Prostate gland (tissue), 2 donors: ENCODE measurements at places on chromosomes 3 and 15.
A peak's percentile ranks its signal among the peaks of the same experiment; 100 is the strongest.

- H3K27me3 ChIP-seq = no peaks in the 10 kb centered on the region
- H3K27ac ChIP-seq = no peak overlapping the region
- H3K4me1 ChIP-seq = no peaks in the 10 kb centered on the region
- DNase-seq = no peak
- no peaks in the 10 kb centered on the region for H3K36me3 ChIP-seq
- no peak overlapping the region for H3K4me3 ChIP-seq
Observed at GRCh38 chr3:124361566-124361965, 368.7 kb upstream of the UMPS start.

DNA sequence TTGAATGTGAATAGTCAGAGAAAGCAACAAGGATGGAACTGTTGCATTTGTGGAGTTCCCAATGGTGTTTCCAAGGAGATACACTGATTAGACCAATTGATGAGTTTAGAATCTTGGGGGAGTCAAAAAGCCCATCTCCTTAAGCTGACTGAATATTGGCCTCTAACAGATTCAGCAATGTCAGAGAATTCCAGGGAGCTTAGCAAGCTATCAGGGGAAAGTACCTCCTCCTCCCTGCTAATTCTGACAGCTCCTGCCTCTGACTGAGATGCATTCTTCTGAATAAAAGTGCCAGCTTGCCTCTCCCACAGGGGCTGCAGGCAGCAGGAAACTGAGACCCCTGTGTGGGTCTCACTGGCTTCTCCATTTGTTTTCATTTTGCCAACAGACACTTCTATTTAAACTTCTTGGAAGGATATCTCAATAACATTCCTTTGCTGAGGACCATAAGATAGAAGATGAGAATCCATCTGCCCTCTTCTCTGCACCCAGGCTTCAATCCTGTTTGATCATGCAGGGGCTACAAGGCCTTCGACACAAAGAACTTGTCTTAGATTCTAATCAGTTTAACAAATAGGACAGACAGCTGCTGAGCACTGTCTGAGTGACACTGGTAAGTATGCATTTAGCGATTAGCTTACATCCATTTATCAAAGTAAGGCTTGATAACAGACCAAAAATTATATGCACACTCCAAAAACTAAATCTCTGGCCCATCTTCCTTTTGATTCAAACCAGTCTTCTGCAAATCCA lies 1080.8 kb downstream of the TUSC7 start:
- no peak overlapping the region for H3K4me3 ChIP-seq
- H3K27ac ChIP-seq = no peak overlapping the region
- H3K36me3 ChIP-seq = no peaks in the 10 kb centered on the region
- DNase-seq = no peak

- H3K36me3 ChIP-seq = no peaks in the 10 kb centered on the region
- no peaks in the 10 kb centered on the region for H3K4me1 ChIP-seq
- DNase-seq = peak; percentile 66
- no peak overlapping the region for H3K27ac ChIP-seq
- H3K4me3 ChIP-seq = no peak overlapping the region
Observed at GRCh38 chr3:129485721-129486663, 42.4 kb upstream of the RHO start.

DNA sequence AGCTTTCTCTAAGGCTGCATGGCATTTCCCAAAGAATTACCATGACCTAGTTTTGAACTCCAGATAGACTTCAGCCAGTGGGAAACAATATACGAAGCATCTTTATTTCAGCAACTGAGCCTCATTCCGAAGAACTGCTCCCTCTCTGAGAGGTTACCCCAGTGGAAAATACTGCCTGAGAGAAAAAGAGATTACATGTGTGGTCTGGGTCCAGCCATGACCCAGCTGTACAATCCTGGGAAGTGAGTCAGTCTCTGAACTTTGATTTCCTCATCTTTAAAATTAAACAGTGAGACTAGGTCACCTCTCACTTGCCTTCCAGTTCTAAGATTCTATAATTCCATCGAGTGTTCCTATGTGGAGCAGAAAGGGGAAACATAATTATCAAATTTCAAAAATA lies 42.4 kb downstream of the TNIK start:
- no peaks in the 10 kb centered on the region for H3K36me3 ChIP-seq
- H3K4me3 ChIP-seq = no peak overlapping the region

- H3K36me3 ChIP-seq = no peaks in the 10 kb centered on the region
- no peak overlapping the region for H3K27ac ChIP-seq
- DNase-seq = no peak
Observed at GRCh38 chr3:123361071-123361470, 87.8 kb downstream of the ADCY5 start.

GRCh38 chr15:79089890-79090486 lies 592 bp downstream of the RASGRF1 start:
- peak overlapping the region; percentile 5 for H3K4me3 ChIP-seq
- peaks cover 11% of the 10 kb centered on the region for H3K4me1 ChIP-seq

- no peak for DNase-seq
- no peaks in the 10 kb centered on the region for H3K4me1 ChIP-seq
- no peak overlapping the region for H3K27ac ChIP-seq
- no peaks in the 10 kb centered on the region for H3K36me3 ChIP-seq
Observed at GRCh38 chr15:32677238-32677750, 35.8 kb downstream of the SCG5 start.

DNA sequence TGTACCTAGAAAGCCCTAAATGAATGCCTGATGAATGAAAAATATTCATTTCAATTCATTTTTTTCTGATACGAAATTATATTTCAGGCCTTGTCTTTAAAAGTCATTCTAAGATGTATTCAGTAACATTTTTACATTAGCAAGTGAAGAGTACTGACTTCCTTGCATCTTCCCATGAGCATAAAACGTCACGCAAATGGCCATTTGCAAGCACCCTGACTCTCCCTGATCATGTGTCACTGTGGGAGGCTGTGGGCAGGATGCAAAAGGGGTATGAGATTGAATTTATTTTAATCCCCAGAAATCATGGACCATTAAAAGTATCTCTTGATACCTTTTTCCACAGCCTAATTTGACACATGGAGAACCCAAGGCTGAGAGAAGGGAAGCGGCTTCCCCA lies 105.0 kb downstream of the BDH1 start:
- H3K4me1 ChIP-seq = no peaks in the 10 kb centered on the region
- H3K27ac ChIP-seq = no peak overlapping the region
- no peak overlapping the region for H3K4me3 ChIP-seq

DNA sequence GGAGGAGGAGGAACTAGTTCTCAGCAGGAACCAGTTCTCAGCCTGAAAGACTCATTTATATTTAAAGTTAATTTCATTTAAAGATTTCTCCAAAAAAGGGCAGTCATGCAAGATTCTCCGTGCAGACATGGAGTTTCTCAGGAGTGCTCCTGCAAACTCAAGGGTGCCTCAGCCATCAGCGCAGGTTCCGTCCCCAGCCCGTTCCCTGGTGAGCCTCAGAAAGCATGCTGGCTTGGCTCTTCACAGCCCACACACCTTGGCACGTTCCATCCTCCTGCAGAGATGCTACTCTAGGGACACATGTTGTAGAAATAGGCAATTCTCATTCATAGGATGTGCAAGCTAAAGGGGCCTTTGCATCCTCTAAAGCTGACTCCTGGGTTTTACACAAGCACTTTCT lies 123.0 kb downstream of the LIPC start:
- peaks cover 3% of the 10 kb centered on the region for H3K4me1 ChIP-seq
- H3K36me3 ChIP-seq = no peaks in the 10 kb centered on the region
- H3K4me3 ChIP-seq = no peak overlapping the region
- no peak for DNase-seq
- no peak overlapping the region for H3K27ac ChIP-seq

DNA sequence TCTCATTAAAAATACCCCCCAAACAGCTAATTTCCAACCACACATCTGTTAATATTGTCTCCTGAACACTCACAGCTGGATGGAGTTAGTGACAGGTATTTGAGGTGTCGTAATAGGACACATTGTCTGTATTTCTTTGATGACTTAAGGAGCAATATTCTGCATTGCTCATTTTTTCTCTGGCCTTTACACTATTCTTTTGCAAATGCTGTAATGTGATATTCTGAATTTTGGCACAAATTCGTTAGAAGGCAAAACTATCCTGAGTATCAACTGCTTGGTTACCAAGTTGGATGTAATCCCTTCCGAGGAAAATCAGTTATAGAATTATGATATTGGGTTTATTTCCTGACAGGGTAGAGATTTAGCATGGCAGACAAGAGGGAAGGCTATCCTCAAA lies 1030.2 kb downstream of the MCTP2 start:
- H3K27ac ChIP-seq = no peak overlapping the region
- no peaks in the 10 kb centered on the region for H3K4me1 ChIP-seq
- H3K36me3 ChIP-seq = no peaks in the 10 kb centered on the region
- no peak for DNase-seq

GRCh38 chr3:110625201-110625747 lies 446.3 kb upstream of the NECTIN3 start:
- H3K27ac ChIP-seq = no peak overlapping the region
- H3K4me3 ChIP-seq = no peak overlapping the region
- H3K27me3 ChIP-seq = no peaks in the 10 kb centered on the region
- DNase-seq = no peak
- H3K4me1 ChIP-seq = no peaks in the 10 kb centered on the region
- no peaks in the 10 kb centered on the region for H3K36me3 ChIP-seq

- H3K27ac ChIP-seq = no peak overlapping the region
- no peaks in the 10 kb centered on the region for H3K27me3 ChIP-seq
- H3K4me1 ChIP-seq = no peaks in the 10 kb centered on the region
Observed at GRCh38 chr15:64009798-64010261, 36.5 kb downstream of the DAPK2 start.

- H3K27ac ChIP-seq = no peak overlapping the region
- DNase-seq = no peak
- no peaks in the 10 kb centered on the region for H3K36me3 ChIP-seq
- H3K27me3 ChIP-seq = no peaks in the 10 kb centered on the region
- H3K4me3 ChIP-seq = no peak overlapping the region
- peaks cover 10% of the 10 kb centered on the region for H3K4me1 ChIP-seq
Observed at GRCh38 chr15:31207246-31207645, 105.7 kb upstream of the TRPM1 start.

DNA sequence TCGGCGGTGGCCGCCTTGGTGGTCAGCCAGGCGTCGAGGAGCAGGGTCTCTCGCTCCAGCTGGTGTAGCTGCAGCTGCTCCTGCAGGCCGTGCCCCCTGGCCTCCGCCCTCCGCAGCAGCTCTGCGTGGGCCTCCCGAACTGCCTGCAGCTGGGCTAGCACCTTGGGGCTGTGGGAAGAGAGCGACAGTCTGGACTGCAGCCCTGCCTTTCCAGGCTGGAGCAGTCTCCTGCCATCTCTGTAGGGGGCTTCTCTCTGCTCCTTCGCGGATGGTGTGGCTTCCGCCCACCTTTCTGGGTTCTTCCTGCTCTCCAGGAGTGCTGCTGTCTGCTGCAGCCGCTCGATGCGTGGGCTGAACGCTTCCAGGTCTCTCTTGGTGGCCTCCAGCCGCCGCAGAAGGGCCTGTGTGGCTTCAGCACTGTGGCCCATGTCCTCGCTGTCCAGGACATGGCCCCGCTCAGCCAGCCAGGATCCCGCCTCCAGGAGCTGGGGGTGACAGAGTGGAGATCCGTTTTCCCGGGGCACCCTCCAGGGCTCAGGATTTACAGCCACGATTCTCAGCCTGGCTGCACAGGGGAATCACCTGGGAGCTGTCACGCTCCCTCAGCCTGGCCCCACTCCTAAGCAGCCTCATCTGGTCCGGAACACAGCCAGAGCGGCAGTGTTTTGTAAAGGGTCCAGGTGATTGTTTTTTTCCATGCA lies 16.8 kb downstream of the PLA2G4B start:
- H3K4me1 ChIP-seq = no peaks in the 10 kb centered on the region
- DNase-seq = no peak
- no peaks in the 10 kb centered on the region for H3K36me3 ChIP-seq
- no peak overlapping the region for H3K4me3 ChIP-seq

DNA sequence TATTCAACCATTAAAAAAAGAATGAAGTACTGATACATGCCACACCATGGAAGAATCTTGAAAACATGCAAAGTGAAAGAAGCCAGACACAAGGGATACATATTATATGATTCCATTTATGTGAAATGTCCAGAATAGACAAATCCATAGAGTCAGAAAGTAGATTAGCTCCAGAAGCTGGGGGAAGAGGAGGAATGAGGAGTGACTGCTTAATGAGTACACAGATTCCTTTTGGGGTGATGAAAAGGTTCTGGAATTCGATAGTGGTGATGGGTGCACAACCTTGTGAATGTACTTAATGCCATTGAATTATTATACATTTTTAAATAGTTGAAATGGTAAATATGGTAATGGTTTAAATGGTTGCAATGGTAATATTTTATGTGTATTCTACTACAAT lies 90.6 kb upstream of the SPATA12 start:
- no peak for DNase-seq
- H3K27ac ChIP-seq = no peak overlapping the region
- H3K4me3 ChIP-seq = no peak overlapping the region
- H3K36me3 ChIP-seq = no peaks in the 10 kb centered on the region
- H3K27me3 ChIP-seq = no peaks in the 10 kb centered on the region

GRCh38 chr3:50267280-50267913 lies 1.6 kb upstream of the SEMA3B start:
- DNase-seq = peak; percentile 61
- peak overlapping the region; percentile 80 for H3K27ac ChIP-seq
- H3K4me3 ChIP-seq = peak overlapping the region; percentile 26
- H3K4me1 ChIP-seq = peaks cover 18% of the 10 kb centered on the region
- H3K27me3 ChIP-seq = no peaks in the 10 kb centered on the region

GRCh38 chr15:80531796-80532195 lies 127.6 kb downstream of the ARNT2 start:
- H3K27ac ChIP-seq = no peak overlapping the region
- H3K4me1 ChIP-seq = no peaks in the 10 kb centered on the region
- no peaks in the 10 kb centered on the region for H3K27me3 ChIP-seq
- H3K4me3 ChIP-seq = no peak overlapping the region
- no peak for DNase-seq

DNA sequence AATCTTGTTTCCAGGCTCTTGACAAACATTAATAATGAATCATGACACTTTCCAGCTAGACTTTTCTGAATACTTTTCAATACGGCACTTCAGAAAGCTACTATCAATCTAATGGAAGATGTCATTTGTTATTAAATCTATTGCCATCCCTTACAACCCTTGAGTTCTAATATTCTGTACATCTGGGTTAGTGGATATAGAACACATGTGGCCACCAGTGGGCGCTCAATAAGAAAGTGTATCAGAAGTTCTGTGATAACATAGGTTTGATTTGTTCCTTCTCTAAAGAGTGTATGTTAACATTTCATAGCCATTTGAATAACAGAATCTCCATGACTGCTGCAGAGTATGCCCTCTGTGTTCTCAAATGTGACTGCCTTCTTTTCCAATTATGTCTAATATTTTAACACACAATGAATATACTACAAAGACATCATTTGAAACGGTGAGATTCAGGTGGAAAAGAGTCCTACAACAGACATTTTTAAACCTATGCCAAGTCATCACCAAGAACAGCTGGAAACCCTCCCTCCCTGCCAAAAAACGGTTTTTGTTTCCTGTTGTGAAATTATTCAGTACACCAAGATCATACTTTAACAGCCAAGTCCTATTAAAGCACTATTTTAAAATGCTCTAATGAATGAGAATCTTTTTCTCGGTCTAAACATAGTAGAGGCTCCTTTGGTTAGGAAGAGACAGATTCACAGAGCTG lies 22.2 kb downstream of the ALDH1A2 start:
- no peak overlapping the region for H3K27ac ChIP-seq
- H3K4me1 ChIP-seq = peaks cover 2% of the 10 kb centered on the region
- no peaks in the 10 kb centered on the region for H3K36me3 ChIP-seq
- no peaks in the 10 kb centered on the region for H3K27me3 ChIP-seq
- peak; percentile 27 for DNase-seq
